ENCODE measurements at places on chromosomes 2 and 18.

DNA sequence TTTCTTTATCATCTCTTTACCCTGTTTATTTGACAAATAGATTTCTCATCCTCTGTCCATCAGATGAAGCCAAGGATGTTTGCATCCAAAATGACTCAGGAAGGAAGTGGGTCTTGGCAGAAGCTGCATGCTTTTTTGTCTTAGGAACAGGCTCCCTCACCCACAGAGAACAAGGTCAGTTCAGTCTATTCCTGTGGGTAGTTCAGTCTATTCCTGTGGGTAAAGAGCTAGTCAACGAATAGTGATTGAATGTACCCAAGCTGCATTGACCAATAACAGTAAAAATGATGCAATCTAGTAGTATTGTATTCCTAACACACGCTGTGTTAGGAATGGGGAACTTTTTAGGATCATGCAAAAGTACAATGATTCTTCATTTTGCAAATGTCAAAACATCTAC lies 290.8 kb upstream of the TANK start:
- DNase-seq = peak; percentile 59

DNA sequence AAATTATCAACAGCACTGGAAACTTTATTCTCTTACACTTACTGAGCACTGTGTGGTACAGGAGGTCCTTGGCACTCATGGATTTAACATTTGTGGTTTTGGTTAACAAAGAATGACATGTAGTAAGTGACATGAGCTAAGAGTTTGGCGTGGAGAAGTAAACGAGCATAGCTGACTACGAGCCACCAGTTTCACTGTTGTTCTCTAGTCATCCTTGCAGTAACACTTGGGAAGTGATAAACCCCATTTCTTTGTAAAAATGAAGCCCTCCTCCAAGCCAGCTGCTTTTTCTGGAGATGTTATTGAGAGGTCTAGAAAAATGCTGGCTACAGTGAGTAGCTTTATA lies 32.7 kb downstream of the QPCT start:
- peak; percentile 39 for DNase-seq

- no peak for DNase-seq
These were observed 9.4 kb upstream of the GBX2 start for GRCh38 chr2:236177604-236177966.

DNA sequence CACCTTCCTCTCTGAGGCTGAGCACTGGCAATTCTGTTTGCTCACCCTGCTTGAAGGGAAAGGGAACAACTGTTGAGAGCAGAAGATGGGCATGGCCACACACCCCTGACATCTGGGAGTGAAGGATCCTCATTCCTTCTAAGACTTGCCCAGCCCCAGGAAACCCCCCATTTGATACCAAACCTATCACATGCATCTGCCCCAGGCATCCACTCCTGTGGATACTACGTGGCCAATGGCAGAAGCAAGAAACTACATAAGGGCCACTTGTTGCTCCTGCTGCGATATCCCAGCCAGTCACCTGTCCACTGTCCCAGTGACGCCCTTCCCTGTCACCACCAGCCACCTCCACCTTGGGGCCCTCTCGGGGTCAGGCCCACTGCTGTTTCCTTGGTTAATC lies 185.2 kb downstream of the SMAD2 start:
- no peak for DNase-seq
